NCI-H1417 treated with DMSO at 0.1 percent for 48 hours (cell line): ENCODE measurements at places on chromosomes 5 and 9.
A peak's percentile ranks its signal among the peaks of the same experiment; 100 is the strongest.

- peak; percentile 8 for DNase-seq
Measured at GRCh38 chr9:78296201-78296892, 578 bp upstream of the PSAT1 start.

- DNase-seq: no peak
Measured at GRCh38 chr9:124559871-124560270, 52.7 kb upstream of the NR5A1 start.

GRCh38 chr9:76591256-76591950 lies 132.4 kb downstream of the GCNT1 start:
- no peak for DNase-seq

DNA sequence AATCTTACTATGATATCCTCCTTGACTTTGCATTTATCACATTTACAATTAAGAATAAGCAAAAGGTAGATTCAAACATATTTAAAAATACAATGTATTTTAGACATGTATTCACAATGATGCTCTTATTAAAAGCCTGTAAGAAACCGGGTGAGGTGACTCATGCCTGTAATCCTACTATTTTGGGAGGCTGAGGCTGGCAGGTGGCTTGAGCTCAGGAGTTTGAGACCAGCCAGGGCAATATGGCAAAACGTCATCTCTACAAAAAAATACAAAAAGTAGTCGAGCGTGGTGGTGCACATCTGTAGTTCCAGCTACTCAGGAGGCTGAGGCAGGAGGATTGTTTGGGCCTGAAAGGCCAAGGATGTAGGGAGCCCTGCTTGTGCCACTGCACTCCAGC lies 618.4 kb downstream of the CDH18 start:
- DNase-seq: no peak

GRCh38 chr9:93668261-93668871 lies 92.0 kb downstream of the PHF2 start:
- DNase-seq: no peak

- DNase-seq: no peak
Measured at GRCh38 chr9:87573841-87574342, 76.2 kb downstream of the DAPK1 start.

GRCh38 chr5:91741764-91742505 lies 358.8 kb upstream of the ARRDC3 start:
- no peak for DNase-seq

- DNase-seq: no peak
Measured at GRCh38 chr5:4584982-4585381, 555.1 kb upstream of the ADAMTS16 start.
